CD4-positive, alpha-beta T cell treated with Interleukin-17A for 4 hours (primary cell): ENCODE measurements at places on chromosomes 1 and 21.

DNA sequence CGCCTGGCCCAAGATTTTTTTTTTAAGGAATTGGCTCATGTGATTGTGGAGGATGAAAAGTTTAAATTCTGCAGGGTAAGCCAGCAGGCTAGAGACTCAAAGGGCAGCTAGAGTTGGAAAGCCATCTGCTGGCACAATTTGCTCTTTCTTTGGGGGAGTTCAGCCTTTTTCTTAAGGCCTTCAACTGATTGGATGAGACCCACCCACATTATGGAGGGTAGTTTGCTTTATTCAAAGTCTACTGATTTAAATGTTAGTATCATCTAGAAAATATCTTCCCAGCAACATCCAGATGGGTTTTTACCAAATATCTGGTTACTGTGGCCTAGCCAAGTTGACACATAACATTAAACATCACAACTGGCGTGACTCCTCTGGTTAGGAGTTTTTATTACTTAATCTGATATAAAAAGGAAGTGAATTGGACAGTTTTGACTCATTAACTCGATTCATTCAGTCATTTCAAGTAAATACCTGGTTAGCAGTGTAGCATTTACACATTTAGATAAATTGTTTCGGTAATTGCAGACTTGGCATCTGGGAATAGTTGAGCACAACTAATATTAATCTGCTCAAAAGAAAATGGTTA lies 12.4 kb downstream of the HOOK1 start:
- no peak for DNase-seq

DNA sequence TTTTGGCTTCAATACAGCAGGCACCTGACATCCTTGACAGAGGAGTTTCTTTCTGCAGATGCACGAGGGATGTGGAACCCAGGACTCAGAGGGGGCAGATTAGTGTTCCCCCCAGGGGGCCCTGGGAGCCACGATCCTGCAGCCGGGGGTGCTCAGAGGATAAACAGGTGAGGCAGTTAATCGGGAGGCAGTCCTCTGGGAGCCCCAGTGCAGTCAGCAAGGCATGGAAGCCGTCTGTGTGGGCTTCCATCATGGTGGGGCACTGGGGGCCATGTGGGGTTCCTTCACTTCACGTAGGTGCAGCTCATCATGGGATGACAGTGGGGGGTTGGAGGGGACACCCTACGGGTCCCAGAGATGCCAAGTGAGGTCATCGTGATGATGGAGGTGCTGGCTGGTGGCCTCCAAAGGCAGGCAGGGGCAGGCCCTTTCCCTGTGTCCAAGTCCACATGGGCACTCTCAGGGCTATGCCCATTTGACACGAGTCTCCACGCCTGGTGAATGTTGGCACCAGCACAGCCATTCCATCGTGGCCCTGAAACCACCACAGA lies 59.3 kb upstream of the ABCG1 start:
- no peak for DNase-seq

- DNase-seq, result no peak
These were observed 393.5 kb downstream of the SMYD3 start for GRCh38 chr1:246113555-246114095.

DNA sequence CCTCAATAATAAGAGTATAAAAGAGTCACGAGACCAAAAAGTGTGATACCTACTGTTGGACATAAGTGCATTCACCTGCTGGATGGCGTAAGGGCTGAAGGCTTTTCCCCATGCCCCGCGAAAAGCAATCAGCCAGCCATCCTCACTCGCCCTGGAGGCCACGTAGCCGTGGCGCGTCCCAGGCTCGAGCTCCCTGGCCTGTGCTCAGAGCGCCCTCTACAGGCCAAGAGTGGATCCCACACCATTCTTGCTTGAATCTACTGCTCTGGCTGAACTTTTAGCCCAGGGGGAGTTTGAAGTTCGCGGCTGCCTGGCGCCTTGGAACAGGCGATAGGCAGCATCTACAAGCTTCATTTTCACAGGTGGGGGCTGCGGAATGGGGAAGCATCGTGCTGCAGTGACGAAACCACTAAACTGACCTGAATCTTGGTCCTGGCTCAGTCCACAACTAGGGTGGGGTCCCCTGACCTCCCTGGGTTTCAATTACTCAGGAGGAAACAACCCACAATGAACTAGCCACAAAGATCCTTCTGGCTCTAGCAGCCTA lies 70.3 kb upstream of the SERBP1 start:
- peak; percentile 87 for DNase-seq

- no peak for DNase-seq
These were observed 237.4 kb downstream of the LMX1A start for GRCh38 chr1:165119086-165119485.

DNA sequence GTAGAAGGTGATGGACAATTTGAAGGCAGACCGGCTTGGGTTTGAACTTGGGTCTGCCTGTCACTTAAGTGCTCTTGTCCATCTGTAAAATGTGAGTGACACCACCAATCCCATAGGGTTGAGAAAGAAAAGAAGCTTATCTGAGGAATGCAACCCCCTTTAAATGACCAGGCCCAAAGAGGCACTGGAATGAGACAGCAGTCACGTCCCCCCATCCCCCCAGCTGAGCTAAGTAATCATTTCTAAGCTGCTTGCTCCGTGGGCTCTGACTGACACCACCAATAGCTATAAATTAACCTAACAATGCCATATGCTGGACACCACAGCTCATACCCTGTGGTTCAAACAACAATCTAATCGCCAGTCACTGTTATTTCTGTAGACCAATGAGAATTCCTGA lies 15.1 kb downstream of the LCA5L start:
- DNase-seq, result no peak

- no peak for DNase-seq
These were observed 11.4 kb downstream of the PRKACB start for GRCh38 chr1:84155517-84155916.

DNA sequence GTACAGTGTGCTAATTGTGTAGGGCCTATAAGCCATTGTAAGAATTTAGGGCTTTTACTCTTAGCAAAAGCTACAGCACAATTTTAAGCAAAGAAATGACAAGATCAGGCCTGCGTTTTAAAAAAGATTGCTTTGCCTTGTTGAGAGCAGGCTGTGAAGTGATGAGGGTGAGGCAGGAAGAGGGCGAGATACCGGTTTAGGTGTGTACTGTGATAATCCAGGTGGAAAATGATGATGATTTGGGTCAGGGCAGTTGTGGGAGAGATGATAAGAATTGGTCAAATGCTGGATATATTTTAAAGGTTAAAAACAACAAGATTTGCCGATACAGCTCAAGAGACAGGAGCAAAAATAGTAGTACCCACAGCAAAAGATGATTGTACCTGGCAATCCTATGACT lies 72.0 kb downstream of the SWT1 start:
- no peak for DNase-seq

GRCh38 chr1:8800416-8800815 lies 17.0 kb downstream of the RERE start:
- no peak for DNase-seq
